ENCODE measurements at places on chromosomes 6 and 20.

- peaks cover 3% of the 10 kb centered on the region for H3K4me1 ChIP-seq
- H3K27ac ChIP-seq = no peak overlapping the region
- 0 out of 2 replicates have a peak overlapping the region, but pooled peaks have one; percentile 32 for H3K4me3 ChIP-seq
Measured at GRCh38 chr20:26209171-26209941, 512.7 kb upstream of the ZNF337 start.

- no peak overlapping the region for H3K4me3 ChIP-seq
- peaks cover 26% of the 10 kb centered on the region for H3K27me3 ChIP-seq
- H3K4me1 ChIP-seq = no peaks in the 10 kb centered on the region
- no peaks in the 10 kb centered on the region for H3K36me3 ChIP-seq
- H3K27ac ChIP-seq = no peak overlapping the region
Measured at GRCh38 chr20:63068711-63069367, 62.1 kb upstream of the BHLHE23 start.

DNA sequence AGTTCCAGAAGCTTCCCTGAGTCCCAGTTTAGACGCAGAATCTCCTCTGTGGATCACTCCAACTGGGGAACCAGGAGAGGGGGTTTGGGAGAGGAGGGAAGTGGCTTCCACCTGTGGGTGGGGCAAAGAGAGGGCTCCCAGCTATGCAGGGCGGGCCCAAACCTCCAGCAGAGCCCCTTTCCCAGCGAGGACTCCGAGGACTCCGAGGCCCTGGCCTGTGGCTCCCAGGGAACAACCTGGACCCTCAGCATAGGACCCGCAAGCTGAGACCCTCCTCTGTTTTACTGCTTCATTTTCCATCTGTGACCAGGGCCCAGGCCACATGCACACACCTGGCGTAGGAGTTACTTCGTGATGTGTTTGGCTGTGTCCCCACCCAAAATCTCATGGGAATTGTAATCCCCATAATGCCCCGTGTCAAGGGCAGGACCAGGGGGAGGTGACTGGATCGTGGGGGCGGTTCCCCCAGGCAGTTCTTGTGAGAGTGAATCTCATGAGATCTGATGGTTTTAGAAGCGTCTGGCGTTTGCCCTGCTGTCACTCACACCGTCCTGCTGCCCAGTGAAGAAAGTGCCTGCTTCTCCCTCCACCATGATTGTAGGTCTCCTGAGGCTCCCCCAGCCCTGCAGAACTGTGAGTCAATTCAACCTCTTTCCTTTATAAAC lies 27.9 kb downstream of the NTSR1 start:
- no peaks in the 10 kb centered on the region for H3K4me1 ChIP-seq
- H3K27me3 ChIP-seq = no peaks in the 10 kb centered on the region
- no peak for DNase-seq
- no peak overlapping the region for H3K4me3 ChIP-seq
- H3K36me3 ChIP-seq = no peaks in the 10 kb centered on the region

GRCh38 chr6:130602151-130602770 lies 224.9 kb upstream of the SMLR1 start:
- no peak for DNase-seq
- no peak overlapping the region for H3K4me3 ChIP-seq
- no peaks in the 10 kb centered on the region for H3K27me3 ChIP-seq
- H3K4me1 ChIP-seq = no peaks in the 10 kb centered on the region
- no peaks in the 10 kb centered on the region for H3K36me3 ChIP-seq

DNA sequence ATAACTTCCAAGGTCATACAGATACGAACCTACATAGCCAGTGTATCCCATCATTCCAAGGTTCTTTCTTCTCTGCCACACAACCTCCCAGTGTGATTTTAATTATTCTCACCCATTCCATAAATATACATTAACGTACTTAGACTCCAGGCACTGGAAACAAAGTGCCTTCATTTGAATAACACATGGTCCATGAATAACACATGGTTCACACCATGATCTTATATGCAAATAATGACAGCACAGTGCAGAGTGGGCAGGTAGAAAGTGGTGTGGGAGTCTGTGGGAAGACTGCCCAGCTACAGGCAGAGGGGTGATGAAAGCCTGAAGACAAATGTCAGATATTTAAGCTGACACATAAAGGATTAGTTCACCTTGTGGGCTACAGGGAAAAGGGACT lies 425.2 kb downstream of the HACE1 start:
- no peaks in the 10 kb centered on the region for H3K36me3 ChIP-seq
- no peak overlapping the region for H3K4me3 ChIP-seq
- no peaks in the 10 kb centered on the region for H3K27me3 ChIP-seq
- no peak overlapping the region for H3K27ac ChIP-seq
